T-helper 1 cell (primary cell): ENCODE measurements at places on chromosomes 1 and 21.

- DNase-seq = no peak
Observed at GRCh38 chr1:236810018-236810417, 14.9 kb downstream of the MTR start.

GRCh38 chr1:20483833-20484518 is 2.0 kb downstream of the CAMK2N1 start:
- no peak for DNase-seq

- no peak for DNase-seq
Observed at GRCh38 chr1:42747125-42747524, 7.1 kb upstream of the CLDN19 start.

- no peak for DNase-seq
Observed at GRCh38 chr1:195686764-195687163, 921.5 kb downstream of the KCNT2 start.

DNA sequence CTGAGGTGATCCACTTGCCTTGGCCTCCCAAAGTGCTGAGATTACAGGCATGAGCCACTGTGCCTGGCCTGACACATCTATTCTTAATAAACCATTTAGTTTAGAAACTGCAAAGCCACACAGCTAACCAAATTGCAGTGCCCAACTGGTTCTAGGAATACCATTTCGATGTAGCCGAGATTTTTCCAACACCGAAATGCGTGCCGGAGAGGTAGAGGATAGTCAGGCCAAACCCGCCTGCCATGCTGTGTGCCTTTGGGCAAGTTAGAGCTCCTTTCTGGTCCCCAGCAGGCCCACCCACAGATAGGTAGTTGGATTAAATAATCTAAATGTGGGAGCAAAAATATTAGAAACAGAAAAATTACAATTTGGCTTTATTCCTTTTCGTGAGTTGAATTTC is 254.4 kb downstream of the FOXD2 start:
- no peak for DNase-seq
